CD4-positive, alpha-beta T cell (primary cell): ENCODE measurements at places on chromosomes 1 and 21. TPM values are rescaled to one million over a fixed set of nuclear protein-coding genes. Genes with fewer than 3 reads are reported as not detected.

DNA sequence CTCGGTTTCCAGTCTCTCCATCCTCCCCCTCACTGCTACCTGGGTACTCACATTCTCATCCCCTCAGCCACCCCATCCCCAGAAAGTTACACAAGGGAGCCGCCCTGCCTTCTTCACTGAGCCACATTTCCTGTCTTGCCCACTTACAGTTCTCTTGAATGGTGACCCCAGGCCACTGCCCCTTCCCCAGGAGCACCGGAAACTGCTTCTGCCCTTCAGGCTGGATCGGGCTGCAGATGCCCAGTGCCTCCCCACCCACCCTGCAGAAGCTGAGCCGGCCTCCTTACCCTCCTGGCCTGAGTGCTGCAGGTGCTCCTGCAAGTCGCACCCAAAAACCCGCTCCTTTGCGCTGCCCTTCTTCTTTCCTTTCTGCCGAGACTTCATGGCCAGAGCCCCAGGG lies 450 bp downstream of the ARHGAP30 start:
- peak overlapping the region; percentile 94 for H3K27ac ChIP-seq
- H3K4me3 ChIP-seq = peak overlapping the region; percentile 100
- peaks cover 71% of the 10 kb centered on the region for H3K4me1 ChIP-seq
- H3K36me3 ChIP-seq = peaks cover 22% of the 10 kb centered on the region
- H3K27me3 ChIP-seq = no peaks in the 10 kb centered on the region
- DNase-seq = no peak

GRCh38 chr1:208071435-208072031 lies 160.6 kb upstream of the CD34 start:
- no peaks in the 10 kb centered on the region for H3K27me3 ChIP-seq
- H3K4me3 ChIP-seq = no peak overlapping the region
- H3K4me1 ChIP-seq = no peaks in the 10 kb centered on the region
- H3K27ac ChIP-seq = no peak overlapping the region

DNA sequence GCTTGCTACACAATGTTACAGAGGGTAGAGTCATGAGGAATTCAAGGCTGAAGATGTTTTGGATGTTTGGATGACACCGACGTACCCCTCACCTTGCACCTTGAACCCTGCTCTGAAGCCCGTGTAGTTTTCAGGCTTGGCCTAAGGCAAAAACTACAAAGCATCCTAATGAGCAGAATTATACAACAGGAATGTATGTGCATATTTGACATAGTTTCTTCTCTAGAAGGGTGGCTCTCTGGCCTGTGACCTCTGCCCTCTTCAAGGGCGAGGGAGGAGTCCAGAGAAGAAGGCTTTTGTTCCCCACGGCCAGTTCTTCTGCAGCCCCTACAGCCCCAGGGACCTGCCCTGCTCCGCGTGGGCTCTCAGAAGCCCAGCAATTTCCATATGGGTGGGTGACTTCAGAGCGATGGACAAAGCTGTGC lies 43.3 kb downstream of the L1TD1 start:
- no peak for DNase-seq
- no peaks in the 10 kb centered on the region for H3K27me3 ChIP-seq
- H3K4me1 ChIP-seq = no peaks in the 10 kb centered on the region
- no peaks in the 10 kb centered on the region for H3K36me3 ChIP-seq

- DNase-seq = no peak
- no peaks in the 10 kb centered on the region for H3K27me3 ChIP-seq
- H3K27ac ChIP-seq = no peak overlapping the region
- no peaks in the 10 kb centered on the region for H3K4me1 ChIP-seq
- H3K36me3 ChIP-seq = no peaks in the 10 kb centered on the region
- H3K4me3 ChIP-seq = no peak overlapping the region
Observed at GRCh38 chr1:62240651-62241370, 46.2 kb downstream of the L1TD1 start.

The CAMTA1 gene
- 39.3 TPM for total RNA-seq
